IMR-90 (cell line): ENCODE measurements at places on chromosomes 7 and 10. TPM values are rescaled to one million over a fixed set of nuclear protein-coding genes. Genes with fewer than 3 reads are reported as not detected.

DNA sequence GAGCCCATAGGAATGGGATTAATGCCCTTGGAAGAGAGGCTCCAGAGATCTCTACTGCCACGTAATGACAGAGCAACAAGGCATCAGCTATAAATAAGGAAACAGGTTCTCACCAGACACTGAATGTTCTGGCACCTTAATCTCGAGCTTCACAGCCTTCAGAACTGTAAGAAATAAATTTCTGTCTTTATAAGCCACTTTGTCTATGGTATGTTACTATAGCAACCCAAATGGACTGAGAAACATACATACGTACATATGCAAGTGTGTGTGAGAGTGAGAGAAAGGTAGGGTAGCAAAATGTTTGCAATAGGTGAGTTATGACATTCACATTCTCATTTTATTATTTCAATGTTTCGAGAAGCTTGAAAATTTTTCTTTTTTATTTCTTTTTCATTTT is 22.1 kb upstream of the HTR5A start:
- DNase-seq: no peak

GRCh38 chr7:30926313-30926712 is 14.7 kb downstream of the AQP1 start:
- no peak for DNase-seq

DNA sequence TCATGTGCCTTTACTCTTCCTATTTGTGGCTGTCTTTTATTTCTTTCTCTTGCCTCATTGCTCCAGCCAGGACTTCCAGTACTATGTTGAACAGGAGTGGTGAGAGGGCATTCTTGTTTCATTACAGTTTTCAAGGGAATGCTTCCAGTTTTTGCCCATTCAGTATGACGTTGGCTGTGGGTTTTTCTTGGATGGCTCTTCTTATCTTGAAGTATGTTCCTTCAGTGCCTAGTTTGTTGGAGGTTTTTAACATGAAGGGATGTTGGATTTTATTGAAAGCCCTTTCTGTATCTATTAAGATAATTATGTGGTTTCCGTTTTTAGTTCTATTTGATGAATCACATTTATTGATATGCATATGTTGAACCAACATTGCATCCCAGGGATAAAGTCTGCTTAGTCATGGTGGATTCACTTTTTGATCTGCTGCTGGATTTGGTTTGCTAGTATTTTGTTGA is 96.8 kb downstream of the GLCCI1 start:
- DNase-seq: peak; percentile 88

DNA sequence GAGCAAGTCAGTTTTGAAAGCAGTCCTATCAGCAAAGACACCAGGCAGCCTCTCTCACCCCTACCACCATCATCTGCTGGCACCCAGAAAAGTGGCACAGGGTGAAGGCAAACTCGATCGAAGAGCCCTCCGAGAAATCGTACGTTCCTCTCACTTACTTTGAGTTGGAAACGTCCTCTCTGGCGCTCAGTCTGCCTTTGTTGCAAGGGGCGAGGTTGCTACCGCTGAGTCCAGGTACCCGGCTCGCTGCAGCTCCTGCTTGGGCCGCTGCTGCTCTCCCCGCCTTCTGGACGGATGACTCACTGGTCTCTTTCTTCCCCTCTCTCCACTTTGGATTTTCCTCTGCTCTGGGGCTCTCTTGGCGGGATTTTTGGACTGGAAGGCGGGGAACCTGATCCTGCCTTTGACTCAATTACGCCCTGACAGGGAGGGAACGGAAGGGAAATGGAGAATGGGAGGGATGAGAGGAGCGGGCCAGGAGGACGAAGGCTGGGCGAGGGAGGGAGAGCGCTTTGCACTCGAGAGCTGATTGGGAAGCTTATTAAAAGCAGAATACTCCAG is at the start of gene PTN:
PTN (minus strand) TSS at position 453 of the 561 bp plus-strand sequence. CDS start 88,760 bp downstream, outside the sequence.
- DNase-seq: peak; percentile 79

GRCh38 chr7:87318741-87319140 is 26.7 kb upstream of the CROT start:
- no peak for DNase-seq

DNA sequence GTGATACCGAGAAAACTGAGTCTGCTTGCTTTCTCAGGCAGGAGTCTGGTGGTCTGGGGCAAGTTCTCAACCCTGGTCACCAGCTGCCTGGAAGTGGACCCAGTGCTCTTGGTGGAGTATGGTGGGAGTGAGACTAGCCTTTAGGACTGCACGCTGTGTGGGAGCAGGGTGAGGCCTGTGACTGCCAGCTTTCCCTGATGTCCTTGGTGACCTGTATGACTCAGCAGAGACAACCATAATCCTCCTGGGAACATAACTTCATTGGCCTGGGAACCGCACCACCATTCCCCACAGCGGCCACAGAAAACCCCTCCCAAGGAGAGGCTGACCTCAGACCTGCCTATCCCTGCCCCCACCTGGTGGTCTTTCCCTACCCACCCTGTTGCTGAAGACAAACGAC is 139.5 kb upstream of the CHRM2 start:
- no peak for DNase-seq

- no peak for DNase-seq
Observed at GRCh38 chr10:49351669-49352068, 44.2 kb downstream of the DRGX start.

DNA sequence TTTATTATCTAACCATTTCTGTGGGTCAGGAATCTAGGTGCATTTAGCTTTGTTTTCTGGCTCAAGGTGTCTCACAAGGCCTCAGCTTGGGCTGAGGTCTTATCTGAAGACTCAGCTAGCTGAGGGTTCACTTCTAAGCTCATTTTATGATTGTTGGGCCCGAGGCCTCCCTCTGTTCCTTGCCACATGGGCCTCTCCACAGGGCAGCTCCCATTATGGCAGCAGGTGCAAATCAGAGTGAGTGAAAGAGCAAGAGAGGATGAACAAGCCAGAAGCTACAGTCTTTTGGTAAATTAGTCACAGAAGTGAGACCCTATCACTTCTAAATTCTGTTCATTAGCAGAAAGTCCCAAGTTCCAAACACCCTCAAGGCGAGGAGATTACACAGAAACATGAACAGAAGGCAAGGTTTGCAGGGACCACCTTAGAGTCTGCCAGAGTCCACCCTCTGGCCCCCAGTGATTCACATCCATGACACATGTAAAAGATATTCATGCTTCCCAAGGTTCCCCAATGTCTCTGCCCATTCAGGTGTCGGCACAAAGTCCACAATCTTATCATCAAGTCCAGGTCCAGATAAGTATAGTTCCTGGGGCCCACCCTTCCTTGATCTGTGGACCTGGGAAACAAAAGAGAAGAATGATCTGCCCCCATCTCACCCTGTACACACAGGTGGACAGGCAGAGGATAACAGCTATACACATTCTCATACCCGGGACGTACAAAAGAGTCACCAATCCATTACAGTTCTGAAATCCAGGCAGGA is 23.7 kb downstream of the FIGNL1 start:
- DNase-seq: no peak

DNA sequence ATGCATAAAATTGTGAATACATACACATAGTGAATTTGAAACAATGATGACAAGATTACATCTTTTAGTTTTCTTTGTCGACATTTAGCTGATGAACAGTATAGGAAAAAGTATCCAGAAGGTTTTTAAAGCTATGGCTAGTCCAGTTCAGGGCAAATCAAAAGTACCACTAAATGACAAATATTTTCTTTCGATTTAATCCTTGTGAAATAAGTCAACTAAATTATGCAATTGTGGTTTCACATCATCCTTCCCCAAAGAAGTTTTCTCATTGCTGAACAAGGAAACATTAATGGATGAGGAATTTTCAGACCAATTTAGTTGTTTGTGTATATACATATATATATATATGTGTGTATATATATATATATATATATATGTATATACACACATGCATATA is 774.0 kb downstream of the DNAJB9 start:
- DNase-seq: no peak

DNA sequence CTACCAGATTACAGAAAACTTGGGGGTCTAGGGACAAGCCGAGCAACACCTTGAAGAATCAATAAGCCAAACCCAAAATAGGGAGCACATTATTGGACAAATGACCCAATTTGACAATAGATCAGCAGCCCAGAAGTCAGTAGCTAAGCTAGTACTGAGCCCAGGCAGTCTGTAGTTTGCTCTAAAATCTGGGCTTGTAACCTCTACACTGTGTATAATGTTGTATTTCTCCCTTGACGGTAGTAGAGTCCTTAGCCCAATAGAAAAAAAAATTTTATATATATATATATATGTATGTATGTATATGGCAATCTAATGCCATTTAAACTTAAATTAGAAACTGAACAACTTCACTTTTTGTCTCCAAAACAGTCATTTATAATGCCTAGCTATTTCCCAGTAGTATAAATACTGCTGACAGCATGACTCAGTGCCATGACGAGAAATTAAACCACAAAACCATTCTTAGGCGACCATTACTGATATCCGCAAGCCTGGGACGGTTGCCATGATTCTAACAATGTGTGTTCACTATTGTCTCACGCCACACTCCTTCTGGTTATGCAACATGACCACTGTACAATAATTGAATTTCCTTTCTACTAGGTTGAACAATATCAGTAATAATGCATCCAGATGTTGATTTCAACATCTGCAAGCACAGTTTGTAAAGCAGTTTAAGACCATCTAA is 110.5 kb downstream of the IPMK start:
- DNase-seq: peak; percentile 95

- peak; percentile 58 for DNase-seq
Observed at GRCh38 chr10:100148353-100149211, 37.2 kb downstream of the ERLIN1 start.

DNA sequence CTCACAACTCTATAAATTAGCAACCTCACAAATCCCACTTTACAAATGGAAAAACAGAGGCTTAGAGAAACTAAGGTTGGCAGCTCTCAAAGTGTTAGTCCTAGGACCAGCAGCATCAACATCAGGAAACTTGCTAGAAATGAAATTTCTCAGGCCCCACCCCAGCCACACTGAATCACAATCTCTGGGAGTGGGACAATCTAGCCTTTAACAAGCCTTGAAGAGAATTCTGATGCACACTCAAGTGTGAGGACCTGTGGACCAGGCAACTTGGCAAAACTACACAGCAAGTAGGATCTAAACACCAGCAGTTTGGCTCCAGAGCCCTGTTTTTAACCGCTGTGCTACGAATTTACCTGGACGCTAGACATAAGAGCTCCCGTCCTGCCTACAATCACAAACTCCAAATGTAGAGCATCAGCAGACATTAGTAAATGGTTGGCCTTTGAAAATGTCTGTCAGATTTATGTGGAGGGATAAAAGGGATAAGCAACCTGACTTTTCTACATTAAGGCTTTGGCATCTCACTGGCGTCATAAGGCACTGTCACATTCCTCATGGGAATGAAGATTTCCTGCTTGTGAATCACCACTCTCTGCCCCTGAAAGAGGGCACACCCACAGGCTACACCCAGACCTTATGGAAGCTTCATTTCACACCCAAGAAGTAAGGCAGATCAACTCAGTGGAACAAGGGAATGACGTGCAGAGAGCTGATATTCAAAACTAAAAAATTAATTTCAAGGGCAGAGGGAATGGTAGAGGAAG is 34.5 kb downstream of the PPP1R3C start:
- peak; percentile 80 for DNase-seq

DNA sequence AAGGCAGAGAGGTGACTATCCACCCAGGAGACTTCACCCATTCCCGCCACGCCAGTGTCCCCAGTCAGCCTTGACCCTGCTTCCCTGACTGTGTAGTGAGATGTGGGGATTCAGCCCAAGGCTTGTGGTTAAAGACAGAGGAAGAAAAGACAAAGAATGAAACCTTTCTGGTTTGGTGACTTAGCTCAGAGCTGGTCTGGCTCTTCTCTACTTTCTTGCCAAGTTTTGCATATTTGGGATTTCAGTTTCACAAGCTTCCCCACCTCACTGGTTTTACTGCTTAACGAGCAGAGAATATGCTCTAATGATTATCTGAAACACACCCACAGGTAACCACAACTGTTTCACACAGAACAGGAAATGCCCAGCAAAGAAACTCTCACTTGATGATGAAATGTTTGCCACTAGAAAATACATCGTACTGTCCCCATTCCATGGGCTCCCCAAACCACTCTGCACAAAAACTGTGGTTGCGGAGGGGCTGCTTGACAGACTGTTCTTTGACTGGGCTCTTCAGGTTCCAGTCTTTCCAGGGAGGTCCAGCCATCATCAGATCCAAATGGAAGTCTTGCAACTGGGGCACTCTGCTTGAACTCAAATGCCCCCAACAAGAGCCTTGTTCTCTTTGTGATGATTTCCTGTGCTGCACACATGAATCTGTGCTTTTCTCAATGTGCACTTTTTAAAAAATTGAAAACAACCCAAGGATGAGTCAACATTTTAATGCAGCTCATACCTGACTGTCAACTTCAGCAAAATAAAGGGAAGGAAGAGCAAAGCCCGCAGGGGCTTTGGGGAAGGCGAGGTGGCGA is 95.5 kb downstream of the CTBP2 start:
- DNase-seq: peak; percentile 49

DNA sequence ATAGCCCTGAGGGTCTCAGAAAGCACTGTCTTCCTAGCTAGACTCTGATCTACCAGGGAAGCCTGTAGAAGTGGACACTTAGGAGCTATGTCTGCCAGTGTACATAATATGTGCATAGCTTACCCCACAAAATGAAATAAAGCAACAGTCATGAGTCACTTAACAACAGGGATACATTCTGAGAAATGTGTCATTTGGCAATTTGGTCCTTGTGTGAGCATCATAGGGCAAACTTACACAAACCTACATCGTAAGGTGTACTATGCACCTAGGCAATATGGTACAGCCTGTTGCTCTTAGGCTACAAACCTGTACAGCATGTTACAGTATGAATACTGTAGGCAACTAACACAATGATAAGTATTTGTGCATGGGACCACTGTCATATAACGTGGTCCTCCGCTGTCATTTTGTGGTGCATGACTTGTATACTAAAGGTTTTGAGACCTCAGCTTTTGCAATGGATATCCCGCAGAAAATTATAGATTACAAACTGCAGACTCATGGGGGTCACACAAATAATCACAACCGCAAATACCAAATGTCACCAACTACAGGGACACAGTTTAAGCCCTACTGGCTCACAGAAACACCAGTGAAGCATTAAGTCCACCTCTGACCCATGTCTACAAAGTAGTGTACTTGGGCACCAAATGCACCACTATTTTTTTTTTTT is 1.7 kb downstream of the URGCP start:
- DNase-seq: peak; percentile 48

The MMP21 gene
- total RNA-seq: not detected in 2 replicates

The RSPH10B2 gene
- total RNA-seq: not detected in 2 replicates

The ZNF277 gene
- 21.3 and 45.0 TPM in 2 replicates for total RNA-seq

The CUBN gene
- total RNA-seq: 0.54 and 0.83 TPM in 2 replicates

The CFAP43 gene
- total RNA-seq: under 0.01 TPM in 1 of 2 replicates, not detected in the other

The AGR2 gene
- total RNA-seq: not detected in 2 replicates

The SSC4D gene
- total RNA-seq: 0.36 and 0.56 TPM in 2 replicates

The TAS2R4 gene
- total RNA-seq: 0.18 and 0.28 TPM in 2 replicates

The TACC2 gene
- total RNA-seq: 2.9 and 5.8 TPM in 2 replicates

The PRPS1L1 gene
- not detected in 2 replicates for total RNA-seq

The TBC1D12 gene
- 5.4 and 8.1 TPM in 2 replicates for total RNA-seq

The CYP3A7 gene
- not detected in 2 replicates for total RNA-seq

The CD36 gene
- total RNA-seq: 0.54 and 0.56 TPM in 2 replicates

The GJD4 gene
- not detected in 2 replicates for total RNA-seq

The VSTM2A gene
- total RNA-seq: not detected in 2 replicates

The PRSS37 gene
- total RNA-seq: not detected in 2 replicates

The CLCN1 gene
- not detected in 2 replicates for total RNA-seq
